ENCODE measurements at places on chromosomes 1 and 21. TPM values are rescaled to one million over a fixed set of nuclear protein-coding genes. Genes with fewer than 3 reads are reported as not detected.

- peak; percentile 16 for DNase-seq
These were observed 7.0 kb downstream of the OLFML2B start for GRCh38 chr1:162016631-162017030.

Gene MYBPH
- not detected for total RNA-seq

- no peak for DNase-seq
These were observed 163.3 kb downstream of the RHOU start for GRCh38 chr1:228898582-228898992.

GRCh38 chr1:208222376-208223126 is 21.6 kb downstream of the PLXNA2 start:
- DNase-seq: no peak

Gene OR2AK2
- total RNA-seq: not detected

GRCh38 chr1:226063224-226063976 is 884 bp downstream of the H3-3A start:
- DNase-seq: peak; percentile 59

Gene RBM11
- 5.1 TPM for total RNA-seq

GRCh38 chr1:218371927-218372672 is 27.0 kb downstream of the TGFB2 start:
- DNase-seq: no peak

GRCh38 chr1:59592924-59593323 is 221.8 kb upstream of the HOOK1 start:
- no peak for DNase-seq

GRCh38 chr1:30197639-30198450 is 525.5 kb downstream of the MATN1 start:
- no peak for DNase-seq

GRCh38 chr1:3465091-3465934 is 10.8 kb downstream of the ARHGEF16 start:
- DNase-seq: peak; percentile 2

Gene MORN1
- 5.1 TPM for total RNA-seq

Gene VANGL2
- total RNA-seq: 0.09 TPM

DNA sequence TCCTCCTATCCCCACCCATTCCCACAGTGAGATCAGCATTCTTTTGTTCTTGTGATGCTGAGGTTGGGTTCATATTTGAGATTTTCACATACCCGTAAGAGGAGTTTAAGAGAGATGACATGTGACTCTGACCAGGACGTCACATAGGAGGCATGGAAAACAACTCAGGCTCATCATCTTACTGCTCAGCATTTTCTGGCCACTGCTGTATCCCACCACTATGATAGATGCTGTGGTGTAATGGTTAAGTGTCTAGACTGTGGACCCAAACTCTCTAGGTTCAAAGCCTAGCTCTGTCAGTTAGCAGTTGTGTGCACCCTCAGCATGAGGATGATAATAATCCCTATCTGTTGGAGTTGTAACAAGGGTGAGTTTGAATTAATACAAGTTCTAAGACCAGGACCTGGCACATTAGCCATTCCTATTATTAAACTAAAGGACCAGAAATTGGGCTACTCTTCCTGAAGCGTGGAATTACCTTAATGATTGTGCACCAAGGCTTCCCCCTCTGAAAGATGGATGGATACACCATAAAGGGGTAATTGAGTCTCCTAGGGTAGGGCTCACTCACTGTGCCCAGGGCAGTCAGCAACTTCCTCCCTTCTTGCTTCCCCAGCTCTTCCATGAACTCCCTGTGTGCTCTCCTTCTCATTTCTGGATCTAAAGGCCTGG is 40.9 kb downstream of the LGR6 start:
- no peak for DNase-seq

Gene CHI3L2
- total RNA-seq: 12.7 TPM

GRCh38 chr1:243312952-243313634 is 57.3 kb downstream of the SDCCAG8 start:
- no peak for DNase-seq

DNA sequence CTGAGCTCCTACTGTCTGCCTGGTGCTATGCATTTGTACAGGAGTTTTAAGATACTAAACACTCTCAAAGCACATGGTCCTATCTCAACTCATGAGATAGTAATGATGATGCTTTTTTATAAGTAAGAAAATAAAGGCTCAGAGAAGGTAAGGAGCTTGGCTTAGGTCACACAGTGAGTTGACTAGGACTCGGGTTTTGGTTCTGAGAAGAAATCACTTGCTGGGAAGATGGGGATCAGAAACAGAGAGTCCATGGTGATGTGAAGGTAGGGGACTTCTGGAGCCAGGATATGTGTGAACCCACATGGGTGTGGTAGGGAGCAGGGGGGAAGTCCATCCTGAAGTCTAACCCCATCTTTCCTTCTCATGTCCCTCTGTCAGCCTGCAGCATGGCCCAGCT is 3.7 kb downstream of the BCAN start:
- no peak for DNase-seq

DNA sequence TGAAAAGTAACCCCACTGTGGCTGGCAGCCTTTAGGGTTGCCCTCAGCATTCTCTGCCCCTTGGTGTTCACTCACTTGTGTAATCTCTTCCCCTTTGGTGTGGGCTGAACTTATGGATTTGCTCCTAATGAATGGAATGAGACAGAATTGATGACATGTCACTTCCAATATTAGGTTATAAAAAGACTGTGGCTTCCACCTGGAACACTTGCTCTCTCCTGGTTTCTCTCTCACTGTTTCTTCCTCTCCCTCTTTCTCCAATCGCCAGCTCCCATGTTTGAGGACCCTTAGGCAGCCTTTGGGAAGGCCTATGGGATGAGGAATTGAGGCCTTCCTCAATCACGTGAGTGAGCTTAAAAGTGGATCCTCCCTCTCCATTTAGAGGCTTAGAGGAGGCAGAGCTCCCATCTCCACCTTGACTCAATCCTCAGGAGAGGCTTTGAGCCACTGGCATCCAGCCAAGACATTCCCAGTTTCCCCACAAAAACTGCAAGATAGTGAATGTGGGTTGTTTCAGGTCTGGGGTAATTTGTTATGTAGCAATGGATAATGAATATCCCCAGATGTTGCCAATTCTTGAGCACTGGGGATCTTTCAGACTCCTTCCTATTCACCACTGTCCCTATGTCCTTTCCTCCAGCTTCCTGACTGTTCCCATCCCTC is 95.5 kb upstream of the CD34 start:
- no peak for DNase-seq

Gene AIRE
- total RNA-seq: not detected

DNA sequence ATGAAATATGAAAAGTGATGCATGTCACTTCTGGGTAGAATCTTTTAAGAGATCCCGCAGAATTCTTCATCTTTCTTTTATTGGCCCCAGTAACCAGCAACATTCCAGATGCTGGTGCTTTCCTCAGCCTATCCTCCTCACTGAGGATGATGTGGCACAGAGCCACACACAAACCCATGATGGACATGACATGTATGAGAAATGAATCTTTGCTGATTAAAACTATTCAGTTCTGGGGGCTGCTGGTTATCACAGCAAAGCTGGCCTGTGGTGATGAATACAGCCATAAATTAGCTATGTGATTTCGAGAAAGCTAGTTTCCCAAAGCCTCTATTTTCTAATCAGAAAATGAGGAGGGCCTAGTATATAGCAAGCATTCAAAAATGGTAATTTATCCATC is 8.3 kb upstream of the ERICH3 start:
- no peak for DNase-seq

DNA sequence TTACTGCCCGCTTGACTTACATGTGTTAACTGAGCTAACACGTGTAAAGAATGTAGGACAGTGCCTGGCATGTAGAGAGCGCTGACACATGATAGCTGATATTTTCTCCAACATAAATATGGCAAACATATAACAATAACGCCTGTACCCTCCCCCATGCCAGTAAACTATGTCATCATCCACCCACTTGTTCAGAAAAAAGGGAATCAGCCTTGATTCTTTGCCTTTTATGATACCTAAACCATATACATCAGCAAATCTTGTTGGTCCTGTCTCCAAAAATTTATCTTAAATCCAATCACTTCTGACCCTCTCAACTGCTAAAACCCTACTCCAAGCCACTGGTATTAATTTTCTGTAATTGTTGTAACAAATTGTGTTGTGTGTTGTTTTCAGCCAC is 1.1 kb upstream of the ZNF692 start:
- no peak for DNase-seq

GRCh38 chr1:1069056-1069710 is 4.9 kb downstream of the RNF223 start:
- DNase-seq: peak; percentile 94

Gene FCRL6
- total RNA-seq: not detected

Gene CFHR5
- not detected for total RNA-seq

Gene BRDT
- total RNA-seq: not detected

Gene ERG
- 0.07 TPM for total RNA-seq

Gene OR10J1
- total RNA-seq: not detected

Gene TEDDM1
- total RNA-seq: not detected

GRCh38 chr1:222266223-222267196 is 281.4 kb downstream of the HHIPL2 start:
- DNase-seq: no peak

GRCh38 chr1:903305-903704 is 20.4 kb upstream of the SAMD11 start:
- no peak for DNase-seq

Gene ANGPTL3
- total RNA-seq: not detected

- no peak for DNase-seq
These were observed 207.1 kb downstream of the SLC35F3 start for GRCh38 chr1:234111458-234112142.

Gene S100A14
- total RNA-seq: 0.14 TPM

DNA sequence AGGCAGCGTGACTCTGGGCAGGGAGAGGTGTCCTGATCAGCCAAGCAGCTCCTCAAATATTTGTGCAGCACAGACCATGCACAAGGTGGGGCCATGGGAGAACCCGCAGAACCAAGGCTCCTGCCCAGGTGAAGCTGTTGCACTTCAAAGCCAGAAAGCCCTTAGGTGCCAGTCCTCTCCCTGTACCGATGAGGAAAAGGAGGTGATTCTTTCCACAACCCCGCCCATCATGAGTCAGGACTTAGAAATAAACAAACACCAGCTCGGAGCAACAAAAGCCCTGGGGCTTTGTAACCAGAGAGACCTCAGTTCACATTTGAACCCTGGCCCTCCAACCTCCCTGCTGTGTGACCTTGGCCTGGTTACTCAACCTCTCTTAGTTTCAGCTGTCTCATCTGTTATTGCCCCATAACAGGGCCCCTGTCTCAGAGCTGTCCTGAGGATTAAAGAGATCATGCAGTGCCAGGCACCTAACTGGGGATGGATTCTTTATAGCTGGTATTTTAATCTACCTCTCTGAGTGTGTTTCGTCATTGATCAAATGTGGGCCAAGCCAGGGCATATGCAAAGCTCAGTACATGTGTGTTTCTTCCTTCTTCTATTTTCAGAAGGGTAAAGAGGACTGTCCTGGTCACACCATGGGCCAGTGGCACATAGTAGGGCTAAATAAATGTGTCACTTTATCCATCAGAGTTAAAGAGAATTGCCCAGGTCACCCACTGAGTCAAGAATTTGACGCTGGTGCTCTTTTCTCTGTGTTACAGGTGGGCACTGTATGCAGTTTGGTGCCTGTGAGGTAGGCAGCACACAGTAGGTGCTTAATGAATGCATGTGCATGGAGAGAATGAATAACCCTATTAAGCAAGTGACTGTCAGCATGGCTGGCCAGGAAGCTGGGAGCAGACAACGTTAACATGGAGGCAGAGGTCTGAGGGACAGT is 1.4 kb downstream of the LDLRAD1 start:
- DNase-seq: no peak

DNA sequence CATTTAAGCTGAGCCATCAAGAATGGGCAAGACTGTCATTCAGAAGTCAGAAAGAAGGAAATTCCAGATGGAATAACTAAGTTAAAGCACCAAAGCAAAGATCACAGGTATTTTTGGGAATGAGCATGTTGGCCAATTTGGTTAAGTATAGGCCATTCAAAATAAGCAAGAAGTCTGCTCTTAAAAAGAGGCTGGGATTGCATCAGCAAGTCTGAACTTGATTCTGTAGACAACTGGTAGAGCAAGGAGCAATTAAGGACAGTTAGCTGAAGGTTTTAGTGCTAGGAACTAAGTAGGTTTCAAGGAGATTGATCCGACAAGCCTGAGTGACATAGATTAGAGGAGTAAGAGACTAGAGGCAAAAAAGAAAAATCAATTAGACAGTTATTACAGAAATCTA is 8.4 kb downstream of the ANKRD45 start:
- DNase-seq: no peak

Gene IRF2BP2
- 200 TPM for total RNA-seq

All from activated CD4-positive, alpha-beta T cell treated with anti-CD3 and anti-CD28 coated beads for 36 hours (primary cell).